Effector CD8-positive, alpha-beta T cell (primary cell): ENCODE measurements at places on chromosomes 11 and 22.
A peak's percentile ranks its signal among the peaks of the same experiment; 100 is the strongest.

- no peak for DNase-seq
Observed at GRCh38 chr11:131598305-131598704, 227.9 kb downstream of the NTM start.

DNA sequence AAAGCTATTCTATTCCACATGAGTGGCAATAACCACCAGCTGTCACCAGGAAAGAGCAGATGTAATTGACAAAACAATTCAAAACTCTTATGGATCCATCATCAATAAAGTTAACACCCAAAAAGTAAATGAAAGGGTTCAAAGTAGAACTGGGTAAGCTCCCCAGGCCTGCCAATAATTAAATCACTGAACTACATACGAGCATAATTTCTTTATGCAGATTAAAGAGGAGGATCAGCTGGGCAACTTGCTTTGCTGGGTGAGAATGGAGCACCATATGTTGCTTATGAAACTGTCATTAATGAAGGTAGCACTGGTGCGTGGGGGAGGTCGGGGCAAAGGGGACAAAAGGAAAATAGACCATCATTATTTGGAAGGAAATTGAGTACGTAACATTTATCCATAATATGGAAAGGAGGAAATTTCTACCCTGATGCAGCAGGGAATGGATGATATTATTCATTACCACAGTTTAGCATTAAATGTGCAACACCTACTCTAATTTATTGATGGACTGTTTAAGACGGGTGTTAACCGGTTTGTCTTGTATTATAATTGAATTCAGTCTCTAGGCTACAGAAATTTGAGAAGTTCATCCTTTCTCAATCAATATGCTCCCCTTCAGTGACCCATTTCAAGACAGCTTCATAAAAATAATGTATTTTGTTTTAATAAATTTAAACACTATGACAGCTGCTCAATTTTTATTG is 315.9 kb downstream of the CADM1 start:
- DNase-seq, result no peak

DNA sequence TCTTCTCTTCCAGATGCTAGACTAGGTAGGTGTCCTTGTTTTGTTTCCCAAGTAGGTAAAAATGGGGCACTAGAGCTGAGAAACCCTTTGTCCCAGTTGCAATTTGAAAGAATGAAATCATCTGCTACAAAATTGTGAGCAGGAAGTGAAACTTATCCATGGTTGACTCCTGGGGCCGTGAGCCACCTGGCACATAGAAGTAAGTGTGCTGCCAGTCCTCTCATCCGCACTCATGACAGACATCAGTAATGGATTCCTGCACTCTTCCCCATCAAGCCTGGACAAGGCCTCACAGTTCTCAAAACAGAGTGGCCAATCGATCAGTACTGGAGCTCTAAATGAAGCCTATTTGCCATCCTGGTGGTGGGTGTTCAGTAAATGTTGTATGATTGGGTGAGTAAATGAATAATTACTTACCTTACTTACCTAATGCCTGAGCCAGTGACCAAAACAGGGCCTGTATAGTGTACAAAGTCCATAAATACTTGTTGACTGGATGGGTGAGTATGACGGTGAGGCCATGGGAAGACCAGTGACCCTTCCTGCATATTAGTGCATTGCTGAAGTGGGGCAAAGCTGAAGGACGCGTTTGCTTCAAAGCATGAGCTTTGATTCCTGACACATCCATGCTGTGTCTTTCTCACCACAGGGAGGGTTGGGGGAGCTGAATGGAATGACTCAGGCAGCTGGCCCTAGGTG is 68.9 kb upstream of the HEPHL1 start:
- no peak for DNase-seq

DNA sequence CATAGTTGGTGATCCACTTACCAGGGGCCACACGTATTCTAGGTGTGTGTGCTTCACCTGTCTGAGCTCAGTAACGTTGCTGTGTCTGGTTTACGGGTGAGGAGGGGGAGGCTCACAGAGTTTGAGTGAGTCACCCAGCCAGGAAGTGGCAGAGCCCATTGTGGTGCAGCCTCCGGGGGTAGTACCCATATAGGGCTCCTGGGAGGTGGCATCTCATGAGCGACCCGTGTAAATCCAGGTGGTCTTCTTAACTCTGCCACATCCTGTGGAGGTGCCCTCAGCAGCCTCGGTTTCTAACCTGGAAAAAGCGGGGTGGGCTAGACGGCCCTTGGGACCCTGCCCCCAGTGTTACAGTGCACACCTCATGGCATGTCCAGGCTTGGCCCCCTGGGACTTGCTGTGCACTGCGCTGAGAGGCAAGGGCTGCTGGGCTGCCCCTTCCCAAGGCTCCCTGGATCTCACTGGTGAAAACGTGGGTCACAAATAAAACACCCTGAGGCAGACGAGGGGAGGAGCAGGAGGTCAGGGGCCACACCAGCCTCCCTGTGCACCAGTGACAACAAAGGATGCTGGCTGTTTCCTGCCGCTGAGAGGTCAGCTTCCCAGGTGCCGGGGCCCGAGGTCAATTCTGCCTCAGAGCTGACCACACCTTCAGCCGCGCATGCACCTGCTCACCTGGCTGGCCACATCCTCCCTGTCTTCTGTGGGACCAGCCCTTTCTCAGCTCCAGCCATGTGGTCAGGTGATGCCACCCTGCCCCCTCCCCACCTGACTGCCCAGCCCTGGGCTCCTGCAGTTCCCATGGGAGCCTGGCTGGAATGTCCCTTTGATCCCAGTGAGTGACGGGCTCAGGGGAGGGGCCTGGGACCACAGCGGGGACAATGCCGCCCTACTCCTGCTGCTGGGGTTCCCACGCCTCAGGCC is 305.1 kb downstream of the CTTN start:
- DNase-seq, result no peak

GRCh38 chr11:71309181-71309580 is 56.8 kb upstream of the SHANK2 start:
- DNase-seq, result no peak

DNA sequence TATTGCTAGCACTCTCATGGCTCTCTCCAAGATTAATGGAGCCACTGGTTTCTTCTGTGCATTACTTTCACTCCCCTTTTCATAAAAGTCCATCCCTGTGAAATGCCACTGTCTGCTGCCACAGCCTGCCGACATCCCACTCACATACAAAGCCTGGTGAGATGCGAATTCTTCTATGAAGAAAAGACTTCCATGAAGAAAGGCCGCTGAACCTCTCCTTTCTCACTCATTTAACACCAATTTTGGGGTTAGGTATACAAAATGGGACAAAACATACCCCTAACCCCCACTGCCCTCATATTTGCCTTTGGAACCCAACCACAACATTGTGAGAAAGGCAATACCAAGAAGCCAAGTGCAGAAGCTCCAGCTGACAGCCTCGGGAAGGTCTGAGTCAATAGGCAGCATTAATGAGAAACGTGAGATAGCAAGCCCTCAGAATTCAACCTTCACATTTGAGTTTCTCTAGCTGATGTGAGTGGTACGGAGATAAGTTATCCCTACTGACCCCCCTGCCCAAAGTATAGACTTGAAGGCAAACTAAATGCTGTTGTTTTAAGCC is 156.4 kb downstream of the ATG16L2 start:
- no peak for DNase-seq

- DNase-seq, result no peak
Observed at GRCh38 chr11:128841461-128842072, 25.5 kb downstream of the KCNJ1 start.

DNA sequence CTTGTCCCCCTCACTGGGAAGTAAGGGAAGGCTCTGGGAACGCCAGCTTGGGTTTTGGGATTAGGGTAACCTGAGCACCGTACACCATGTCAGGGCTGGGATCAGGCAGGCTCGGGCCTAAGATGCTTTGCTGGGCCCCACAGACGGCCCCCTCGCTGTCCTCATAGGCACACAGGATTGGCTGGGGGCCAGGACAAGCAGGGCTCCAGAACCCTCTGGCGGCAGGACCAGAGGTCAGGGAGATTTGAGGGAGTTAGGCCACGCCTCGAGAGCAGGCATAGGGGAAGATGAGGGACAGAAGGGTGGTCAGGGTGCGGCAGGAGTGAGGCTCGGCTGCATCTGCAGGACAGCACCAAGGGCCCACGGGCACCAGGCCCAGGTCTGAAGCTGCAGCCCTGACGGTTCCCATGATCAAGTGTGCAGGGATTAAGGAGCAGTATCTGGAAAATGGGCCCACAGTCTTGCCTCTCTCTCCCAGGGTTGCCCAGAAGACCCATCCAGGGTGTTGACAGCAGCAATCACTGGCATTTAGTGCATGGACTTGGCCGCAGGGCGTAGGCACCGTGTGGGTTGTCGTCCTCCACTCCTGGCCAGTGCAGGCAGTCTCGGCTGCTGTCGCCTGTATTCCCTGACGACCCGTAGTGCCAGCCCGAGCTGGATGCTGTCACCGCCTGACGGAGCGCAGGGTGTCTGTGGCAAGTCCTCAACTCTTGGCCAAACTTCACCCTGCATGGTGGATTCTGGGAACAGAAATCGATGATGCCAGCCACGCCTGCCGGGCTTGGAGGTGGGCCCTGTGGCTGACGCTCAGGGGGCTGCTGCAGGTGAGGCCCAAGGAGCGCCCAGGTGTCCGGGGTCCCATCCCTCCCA is 15.7 kb upstream of the GNB1L start:
- no peak for DNase-seq

- DNase-seq, result no peak
Observed at GRCh38 chr11:87722756-87723565, 452.3 kb downstream of the RAB38 start.

DNA sequence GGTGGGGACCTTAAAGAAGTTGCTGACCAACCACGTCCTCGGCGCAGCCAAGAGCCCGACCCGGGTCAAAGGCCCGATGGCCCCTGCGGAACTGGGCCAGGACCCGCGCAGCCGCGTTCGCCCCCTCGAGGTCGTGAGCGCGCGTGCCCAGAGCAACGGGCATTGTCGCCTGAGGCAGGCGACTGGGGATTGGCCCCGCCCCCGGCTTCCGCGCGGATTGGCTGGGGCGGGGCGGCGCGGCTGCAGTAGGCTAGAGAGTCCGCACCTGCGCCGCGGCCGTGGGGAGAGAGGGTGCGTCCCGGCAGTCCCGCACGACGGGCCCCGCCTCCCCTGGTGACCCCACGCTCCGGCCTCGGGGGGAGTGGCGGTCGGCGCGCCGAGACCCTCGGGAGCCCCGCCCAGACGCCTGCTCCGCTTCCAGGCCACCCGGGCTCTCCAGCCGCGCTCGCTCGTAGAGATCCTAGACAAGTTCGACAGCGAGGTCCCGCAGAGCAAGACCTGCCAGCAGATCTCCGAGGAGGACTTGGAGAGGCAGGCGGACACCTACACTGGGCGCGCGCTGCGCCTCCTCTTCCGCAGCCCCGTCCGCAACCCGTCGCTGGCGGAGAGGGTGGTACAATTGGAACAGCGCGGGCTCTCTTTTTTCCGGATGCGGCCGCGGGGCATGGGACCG is 8.3 kb upstream of the PPIL2 start:
- peak; percentile 76 for DNase-seq

- DNase-seq, result no peak
Observed at GRCh38 chr11:66331542-66332370, 4.5 kb downstream of the RIN1 start.

DNA sequence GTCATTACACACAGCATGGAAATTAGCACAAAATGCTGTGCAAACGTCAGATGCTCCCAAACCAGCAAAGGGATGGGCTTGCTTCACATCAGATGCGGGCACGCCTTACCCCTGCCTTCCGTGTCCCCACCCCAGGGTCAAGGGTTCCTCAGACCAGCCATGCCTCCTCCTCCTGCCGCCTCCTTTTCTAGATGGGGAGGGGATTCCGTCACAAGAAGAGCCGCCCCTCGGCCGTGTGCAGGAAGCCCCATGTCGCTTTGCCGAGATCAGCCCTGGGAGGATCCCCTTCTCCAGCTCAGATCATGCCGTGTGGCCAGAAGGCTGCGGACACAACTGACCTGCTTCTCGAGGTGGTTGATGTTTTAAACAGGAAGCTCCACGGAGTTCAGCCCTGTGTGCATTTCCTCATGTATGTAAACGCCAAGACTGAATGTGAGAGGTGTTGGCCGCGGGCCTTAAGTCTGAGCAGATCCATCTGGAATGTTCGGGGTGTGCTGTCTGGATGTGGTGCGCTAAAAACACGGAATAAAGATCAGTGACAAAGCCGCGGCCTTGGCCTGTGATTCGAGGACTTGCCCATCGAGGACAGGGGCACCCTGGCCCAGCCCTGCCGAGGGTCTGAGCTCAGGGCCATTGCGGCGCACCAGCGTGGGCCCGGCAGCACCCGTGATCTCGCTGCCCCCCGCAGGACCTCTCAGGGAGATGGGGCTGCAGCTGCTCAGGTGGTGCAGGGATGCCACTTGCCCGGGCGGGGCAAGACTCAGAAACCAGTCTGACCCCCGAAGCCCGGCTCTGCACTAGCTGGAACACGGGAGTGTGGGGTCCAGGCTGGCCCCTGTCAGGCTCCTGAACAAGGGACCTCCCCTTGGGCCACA is 412.9 kb downstream of the TBC1D22A start:
- no peak for DNase-seq

DNA sequence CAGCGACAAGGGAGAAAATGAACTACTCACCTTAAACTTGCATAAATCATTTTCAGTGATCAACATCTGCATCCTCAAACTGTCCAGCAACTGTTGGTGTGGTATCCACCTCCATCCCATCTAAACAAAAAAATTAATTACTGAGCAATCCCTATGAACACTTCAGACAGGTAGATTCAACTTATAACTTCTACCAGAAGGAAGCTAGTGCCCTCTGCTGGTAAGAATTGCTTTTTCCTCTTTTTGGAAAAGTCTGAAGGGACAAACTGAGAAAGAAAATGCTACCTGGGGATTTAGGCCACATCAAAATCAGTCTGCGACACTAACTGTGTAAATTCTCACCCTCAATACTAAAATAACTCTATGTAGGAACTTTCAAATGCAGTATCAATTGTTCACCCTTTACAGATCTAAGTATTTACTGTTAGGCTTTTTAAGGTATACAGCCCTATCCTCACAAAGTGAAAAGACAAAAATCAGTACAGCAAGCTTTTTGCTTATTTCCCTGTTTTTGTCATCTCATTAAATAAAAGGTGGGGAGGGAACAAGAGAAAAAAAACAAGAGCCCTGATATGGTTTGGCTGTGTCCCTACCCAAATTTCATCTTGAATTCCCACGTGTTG is 17.9 kb downstream of the CLNS1A start:
- no peak for DNase-seq

DNA sequence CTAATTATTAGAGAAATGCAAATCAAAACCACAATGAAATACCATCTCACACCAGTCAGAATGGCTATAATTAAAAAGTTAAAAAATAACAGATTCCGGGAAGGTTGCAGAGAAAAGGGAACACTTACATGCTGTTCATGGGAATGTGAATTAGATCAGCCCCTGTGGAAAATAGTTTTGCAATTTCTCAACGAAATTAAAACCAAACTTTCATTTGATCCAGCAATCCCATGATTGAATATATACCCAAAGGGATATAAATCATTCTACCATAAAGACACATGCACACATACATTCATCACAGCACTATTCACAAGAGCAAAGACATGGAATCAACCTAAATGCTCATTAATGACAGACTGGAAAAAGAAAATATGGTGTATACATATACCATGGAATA is 32.5 kb downstream of the NOX4 start:
- DNase-seq, result no peak

- DNase-seq, result no peak
Observed at GRCh38 chr11:110928391-110928790, 216.2 kb upstream of the ARHGAP20 start.
